CD4-positive, alpha-beta T cell (primary cell): ENCODE measurements at places on chromosomes 3 and 15. TPM values are rescaled to one million over a fixed set of nuclear protein-coding genes. Genes with fewer than 3 reads are reported as not detected.

DNA sequence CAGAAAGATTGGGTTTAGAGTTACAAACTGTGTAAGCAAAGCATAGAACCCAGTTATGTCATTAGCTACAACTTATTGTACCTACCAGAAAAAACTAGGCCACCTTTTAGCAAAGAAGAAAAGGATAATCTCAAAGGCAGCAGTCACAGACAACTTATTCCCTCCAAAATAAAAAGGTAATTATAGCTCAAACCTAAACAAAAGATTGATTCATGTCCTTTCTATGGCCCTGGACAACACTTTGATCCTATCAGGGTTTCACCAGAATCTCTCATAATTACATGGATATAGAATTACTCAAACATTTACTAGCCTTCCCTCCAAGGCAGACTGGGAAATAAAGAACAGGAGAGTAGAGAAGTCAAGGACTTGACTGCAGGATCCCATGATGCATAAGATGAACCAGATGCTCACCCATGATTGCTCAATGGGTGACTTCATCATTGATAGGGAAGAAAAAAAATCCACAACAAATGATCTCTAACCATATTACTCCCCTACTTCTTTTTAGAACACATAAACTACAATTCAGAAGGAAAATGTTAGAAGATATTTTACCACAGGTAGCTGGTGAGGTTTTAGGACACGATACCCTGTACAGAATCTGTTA, 17.4 kb downstream of the DET1 start:
- DNase-seq, result no peak

Gene GP5
- total RNA-seq, result 3.3 TPM

DNA sequence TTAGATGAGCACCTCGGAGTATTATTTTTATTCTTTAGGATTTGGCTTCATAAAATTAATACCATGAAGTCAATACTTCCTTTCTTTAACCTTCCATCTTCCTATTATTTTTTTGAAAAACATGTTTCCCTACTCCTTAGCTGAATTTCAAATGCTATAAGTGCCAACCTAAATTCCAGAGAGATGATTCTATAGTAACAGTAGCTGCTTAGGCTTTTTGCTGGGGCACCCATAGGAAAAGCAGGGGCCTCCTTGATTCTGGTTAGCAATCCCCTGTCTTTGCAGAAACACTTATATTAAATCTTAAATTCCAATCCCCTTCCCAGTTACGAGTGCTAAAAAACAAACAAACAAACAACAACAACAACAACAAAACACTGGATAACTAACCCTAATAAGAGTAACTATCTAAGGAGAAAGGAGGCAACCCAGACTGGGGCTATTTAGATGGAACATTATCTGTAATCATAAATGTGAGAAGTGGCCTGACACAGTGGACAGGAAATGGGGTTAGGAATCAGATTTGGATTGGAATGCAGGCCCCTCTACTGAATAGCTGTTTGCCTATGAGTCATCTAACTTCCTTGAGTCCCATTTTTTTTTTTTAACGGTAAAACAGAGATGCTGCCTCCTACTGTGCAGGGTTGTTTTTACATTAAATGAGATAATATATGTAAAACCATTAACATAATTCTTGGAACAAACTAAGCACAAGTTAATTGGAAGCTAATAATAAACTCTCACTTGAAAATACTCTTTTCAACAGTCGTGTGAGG, 148.1 kb downstream of the WDR72 start:
- no peak for DNase-seq

Gene NOX5
- not detected for total RNA-seq

GRCh38 chr15:68401496-68402431, 30.2 kb downstream of the ITGA11 start:
- DNase-seq, result no peak

- DNase-seq, result no peak
These were observed 222.0 kb downstream of the STT3B start for GRCh38 chr3:31754575-31755278.

Gene ECE2
- total RNA-seq, result not detected

DNA sequence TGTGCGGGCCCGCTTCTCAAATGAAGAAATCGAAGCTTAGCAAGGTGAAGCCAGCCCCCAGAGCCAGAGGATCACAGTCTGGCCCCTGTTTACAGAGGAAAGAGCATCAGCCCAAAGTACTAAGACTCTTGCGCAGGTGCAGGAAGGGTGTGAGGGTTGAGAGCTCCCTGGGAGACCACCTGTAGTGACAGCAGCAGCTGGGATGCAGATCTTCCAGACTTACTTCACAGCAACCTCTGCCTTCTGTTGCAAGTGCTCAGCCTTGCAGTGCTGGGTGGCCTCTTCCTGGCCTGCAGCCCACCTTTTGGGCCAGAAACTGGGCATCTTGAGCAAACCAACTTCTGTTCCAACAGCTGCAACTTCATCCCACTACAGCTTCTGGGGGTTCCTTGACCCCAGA, 19.7 kb downstream of the SPATA12 start:
- no peak for DNase-seq

GRCh38 chr3:69494185-69494584, 108.3 kb upstream of the FRMD4B start:
- DNase-seq, result no peak

DNA sequence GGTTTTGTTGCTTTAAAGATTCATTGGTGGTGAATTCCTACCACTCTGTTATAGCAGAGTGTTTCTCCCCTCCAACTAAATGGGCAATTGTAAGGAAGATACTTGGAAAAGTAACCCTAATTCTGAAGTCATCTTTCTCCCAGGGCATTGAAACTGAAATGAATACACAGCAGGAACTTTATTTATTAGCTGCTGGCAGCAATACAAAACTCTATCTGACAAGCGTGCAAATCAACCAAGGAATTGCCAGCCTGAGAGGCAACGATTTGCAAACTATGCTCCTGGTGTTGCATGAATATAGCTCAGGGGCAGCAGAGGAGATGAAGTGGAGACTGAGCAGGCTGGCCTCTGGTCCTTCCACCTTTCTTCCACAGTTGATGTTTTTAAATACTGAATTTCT, 48.9 kb downstream of the CD200R1 start:
- DNase-seq, result no peak

GRCh38 chr15:27623560-27624305, 475.4 kb downstream of the OCA2 start:
- no peak for DNase-seq

GRCh38 chr15:90078965-90079364, 23.3 kb downstream of the IDH2 start:
- no peak for DNase-seq

Gene TPRG1
- 2.1 TPM for total RNA-seq

Gene GOLGA8N
- total RNA-seq, result 4.3 TPM

Gene CNTN4
- not detected for total RNA-seq

- DNase-seq, result no peak
These were observed 47.2 kb downstream of the TTC23 start for GRCh38 chr15:99202176-99202552.

GRCh38 chr15:35410775-35411174, 135.2 kb downstream of the DPH6 start:
- no peak for DNase-seq

DNA sequence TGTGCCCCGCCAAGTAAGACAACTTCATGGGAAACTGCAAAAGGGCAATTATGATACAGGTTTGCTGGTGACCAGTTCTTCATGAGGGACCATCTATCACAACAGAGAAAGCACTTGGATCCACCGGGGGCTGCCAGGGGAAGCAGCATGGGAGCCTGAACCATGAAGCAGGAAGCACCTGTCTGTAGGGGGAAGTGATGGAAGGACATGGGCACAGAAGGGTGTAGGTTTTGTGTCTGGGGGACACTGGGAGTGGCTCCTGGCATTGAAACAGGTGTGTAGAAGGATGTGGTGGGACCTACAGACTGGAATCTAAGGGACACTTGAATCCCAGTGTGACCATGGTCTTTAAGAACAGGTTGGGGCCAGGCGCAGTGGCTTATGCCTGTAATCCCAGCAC, 22.6 kb downstream of the MKRN2 start:
- no peak for DNase-seq

- no peak for DNase-seq
These were observed 863.9 kb downstream of the MCTP2 start for GRCh38 chr15:95095250-95095649.

Gene CCR5
- total RNA-seq, result 1.4 TPM

GRCh38 chr15:89575656-89576416, 567 bp downstream of the TICRR start:
- DNase-seq, result no peak
